NCI-H1417 (cell line): ENCODE measurements at places on chromosomes 4 and X.

GRCh38 chr4:69843932-69844331 is 16.0 kb downstream of the SULT1E1 start:
- DNase-seq: no peak

- no peak for DNase-seq
Observed at GRCh38 chr4:113502906-113503305, 258.6 kb downstream of the CAMK2D start.

DNA sequence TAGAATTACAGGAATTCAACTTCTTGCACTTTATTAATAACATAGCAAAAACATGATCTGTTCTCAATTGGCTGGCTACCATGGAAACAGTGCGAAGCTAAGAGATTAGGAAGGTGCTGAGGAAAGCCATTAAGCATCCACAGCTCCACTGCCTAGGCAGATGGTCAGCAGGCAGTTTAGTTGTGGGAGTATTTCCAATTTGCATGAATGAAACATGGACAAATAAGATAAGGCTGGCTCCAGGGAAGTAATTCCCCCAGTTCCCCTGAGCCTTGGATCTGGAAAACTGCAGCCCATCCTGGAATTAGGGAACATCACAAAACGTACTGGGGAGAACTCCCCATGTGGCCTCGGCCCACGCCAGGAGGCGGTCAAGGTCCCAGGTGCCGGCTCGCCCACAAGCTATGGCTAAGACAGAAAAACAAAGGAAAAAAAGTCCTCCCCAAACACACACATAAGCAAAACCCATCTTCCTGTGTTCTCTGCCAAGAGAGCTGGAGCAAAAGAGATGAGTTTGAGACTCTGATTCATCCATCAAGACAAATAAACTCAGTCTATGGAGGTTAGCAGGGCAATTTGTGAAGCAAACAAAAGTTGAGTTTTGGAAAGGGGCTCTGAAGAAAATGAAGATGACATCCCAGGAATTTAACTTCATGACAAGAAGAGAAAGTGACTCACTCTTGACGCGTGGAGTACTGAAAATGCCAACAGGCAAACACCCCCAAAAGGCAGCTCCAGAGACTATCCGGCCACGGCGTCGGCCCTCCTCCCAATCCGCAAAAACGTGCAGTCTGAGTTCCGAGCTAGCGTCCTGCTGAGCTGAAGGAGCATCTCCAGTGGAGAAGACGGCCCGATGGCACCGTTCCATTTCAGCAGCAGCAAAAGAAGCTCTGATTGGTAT is 45.1 kb downstream of the IGFBP7 start:
- peak; percentile 3 for DNase-seq

DNA sequence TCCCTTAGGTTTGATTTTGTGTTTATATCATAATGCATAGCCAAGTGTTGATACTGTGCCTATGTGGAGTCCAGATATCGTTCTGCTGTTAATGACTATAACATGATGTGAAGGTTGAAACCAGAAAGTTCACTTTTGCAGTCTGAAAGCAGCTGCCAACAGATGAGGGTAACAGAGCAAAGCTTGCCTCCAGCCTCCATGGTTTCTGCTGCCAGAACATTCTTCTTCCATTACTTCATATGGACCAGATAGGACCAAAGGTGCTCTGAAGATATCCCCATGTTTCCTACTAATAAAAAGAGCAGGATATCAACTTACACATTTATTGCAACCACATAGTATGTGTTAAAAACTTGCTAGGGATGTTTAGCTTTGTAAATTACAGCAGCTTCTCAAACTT is 394.1 kb downstream of the SPRY1 start:
- no peak for DNase-seq

- no peak for DNase-seq
Observed at GRCh38 chr4:123661080-123661737, 264.6 kb downstream of the SPRY1 start.

GRCh38 chr4:168883513-168883912 is 126.5 kb downstream of the CBR4 start:
- no peak for DNase-seq

DNA sequence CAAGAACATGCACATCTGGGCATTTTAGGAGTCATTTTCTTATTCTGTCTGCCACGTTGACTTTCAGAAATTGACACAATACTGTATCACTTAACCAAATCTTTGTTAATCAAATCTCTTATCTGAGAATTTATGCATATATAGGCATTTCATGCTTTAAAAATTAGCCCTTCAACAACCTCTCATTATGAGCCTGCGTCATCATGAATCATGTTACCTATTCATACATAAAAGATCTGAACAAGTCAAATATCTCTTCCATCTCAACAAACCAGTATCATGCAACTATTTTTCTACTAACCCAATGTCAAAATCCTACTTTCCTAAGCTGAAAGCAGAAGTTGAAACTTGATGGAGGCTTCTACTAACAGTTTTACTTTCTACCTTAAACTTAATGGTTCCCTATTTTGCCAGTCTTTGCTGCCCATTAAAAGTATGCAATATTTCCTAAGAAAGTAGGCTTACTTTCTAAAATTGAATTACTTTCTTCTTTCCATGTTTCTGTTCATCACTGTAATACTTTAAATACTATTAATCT is 1.8 kb downstream of the ADAM29 start:
- no peak for DNase-seq

- no peak for DNase-seq
Observed at GRCh38 chrX:630612-631496, at the start of gene SHOX. SHOX (plus strand) TSS chrX:630791; CDS start chrX:630898, 107 bp downstream.
